ENCODE measurements at places on chromosomes 16 and 17.

GRCh38 chr17:78736526-78737079 is 45.5 kb downstream of the CYTH1 start:
- no peak for DNase-seq

GRCh38 chr16:63904930-63905329 is 1216.9 kb downstream of the CDH11 start:
- no peak for DNase-seq

GRCh38 chr17:35074711-35075707 is 11.5 kb upstream of the RFFL start:
- DNase-seq: no peak

- no peak for DNase-seq
Observed at GRCh38 chr16:26394409-26394808, 672.3 kb upstream of the C16orf82 start.

DNA sequence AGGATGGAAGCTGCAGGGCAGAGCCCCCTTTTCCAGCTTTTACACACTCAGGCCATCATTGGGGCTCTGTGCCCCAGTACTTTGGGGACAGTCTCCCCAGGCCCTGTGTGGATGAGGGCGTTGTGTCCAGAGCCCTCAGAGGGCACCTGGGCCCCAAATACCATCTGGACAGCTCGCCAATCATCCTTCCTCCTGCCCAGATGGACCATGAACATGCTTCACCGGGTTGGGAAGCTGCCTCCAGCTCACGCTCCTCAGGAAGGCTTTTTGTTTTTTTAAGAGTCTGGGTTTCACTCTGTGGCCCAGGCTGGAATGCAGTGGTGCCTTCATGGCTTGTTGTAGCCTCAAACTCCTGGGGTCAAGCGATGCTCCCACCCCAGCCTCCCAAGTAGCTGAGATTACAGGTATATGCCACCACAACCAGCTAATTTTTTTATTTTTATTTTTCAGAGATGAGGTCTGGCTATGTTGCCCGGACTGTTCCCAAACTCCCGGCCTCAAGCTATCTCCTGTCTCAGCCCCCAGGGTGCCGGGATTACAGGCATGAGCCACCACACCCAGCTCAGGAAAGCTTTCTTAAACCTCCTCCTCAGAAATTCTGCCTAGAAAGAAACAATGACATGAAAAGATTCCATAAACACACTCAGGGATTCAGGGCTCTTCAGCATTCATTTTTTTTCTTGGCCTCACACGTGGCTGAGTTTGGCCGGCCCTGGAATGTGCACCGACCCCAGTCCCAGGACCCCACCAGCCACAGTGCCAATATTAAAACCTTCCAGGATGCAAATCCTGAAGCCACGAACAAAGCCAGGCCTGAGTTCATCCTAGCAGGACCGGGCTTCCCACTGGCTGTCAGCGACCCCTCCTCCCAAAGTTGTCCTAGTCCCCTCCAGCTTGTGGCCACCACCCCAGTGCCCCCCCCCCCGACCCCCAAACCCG is 27.4 kb upstream of the ZNF423 start:
- no peak for DNase-seq

DNA sequence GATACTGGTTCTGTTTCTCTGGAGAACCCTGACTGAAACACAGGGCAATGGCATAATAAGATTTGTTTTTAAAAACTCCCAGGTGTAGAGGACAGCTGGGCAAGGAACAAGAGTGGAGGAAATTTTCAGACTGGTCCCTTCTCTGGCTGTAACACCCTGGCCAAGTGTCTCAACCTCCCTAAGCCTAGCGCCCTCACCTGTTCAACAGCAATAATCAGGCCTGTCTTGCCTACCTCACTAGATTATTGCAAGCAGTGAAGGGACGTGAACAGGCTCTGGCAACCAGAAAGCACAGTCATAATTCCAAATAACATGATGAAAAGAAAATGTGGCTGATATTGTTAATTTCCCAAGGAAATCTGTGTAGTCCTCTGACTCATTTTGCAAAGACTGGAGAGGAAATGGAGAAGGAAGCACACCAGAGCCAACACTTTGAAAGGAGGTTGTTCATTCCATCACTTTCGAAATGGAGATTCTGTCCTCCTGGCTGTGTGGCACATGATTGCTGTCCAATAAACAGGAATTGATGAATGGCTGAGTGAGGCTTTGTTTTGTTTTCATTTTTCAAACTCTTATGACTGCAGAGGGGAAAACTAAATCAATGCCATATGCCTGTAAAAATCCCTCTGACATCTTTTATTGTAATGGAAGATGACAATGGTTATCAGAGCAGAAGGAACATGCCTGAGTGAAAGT is 87.5 kb upstream of the HLF start:
- DNase-seq: no peak

GRCh38 chr16:66660422-66661209 is 35.9 kb downstream of the CMTM4 start:
- DNase-seq: peak; percentile 8

DNA sequence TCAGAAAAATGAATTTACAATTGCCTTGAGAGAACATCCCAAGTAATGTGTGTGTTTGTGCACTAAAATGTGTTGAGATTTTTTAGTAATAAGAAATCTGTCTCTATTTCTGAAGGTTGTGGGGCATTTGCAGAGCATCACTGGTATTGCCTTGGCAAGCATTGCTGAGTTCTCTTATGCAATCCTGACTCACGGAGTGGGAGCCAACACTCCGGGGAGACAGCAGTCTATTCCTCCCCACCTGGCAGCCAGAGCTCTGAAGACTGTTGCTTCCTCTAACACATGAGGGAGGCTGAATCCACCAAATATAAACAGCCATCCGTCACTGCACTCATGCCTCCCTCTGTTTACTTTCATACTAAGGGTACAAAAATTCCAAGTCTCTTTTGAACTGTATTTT is 10.6 kb downstream of the CNTD1 start:
- DNase-seq: no peak

GRCh38 chr17:70804161-70804560 is 634.8 kb downstream of the KCNJ2 start:
- no peak for DNase-seq

- DNase-seq: no peak
Observed at GRCh38 chr17:81471818-81472456, 40.7 kb downstream of the ACTG1 start.

GRCh38 chr17:11561281-11561680 is 37.0 kb upstream of the DNAH9 start:
- DNase-seq: no peak

GRCh38 chr16:53511403-53512280 is 8.6 kb upstream of the AKTIP start:
- no peak for DNase-seq

- no peak for DNase-seq
Observed at GRCh38 chr16:86242244-86243122, 267.8 kb upstream of the FOXF1 start.

GRCh38 chr17:28331891-28332420 is 3.3 kb downstream of the IFT20 start:
- DNase-seq: no peak

GRCh38 chr17:12328204-12328603 is 307.5 kb downstream of the MAP2K4 start:
- DNase-seq: no peak

DNA sequence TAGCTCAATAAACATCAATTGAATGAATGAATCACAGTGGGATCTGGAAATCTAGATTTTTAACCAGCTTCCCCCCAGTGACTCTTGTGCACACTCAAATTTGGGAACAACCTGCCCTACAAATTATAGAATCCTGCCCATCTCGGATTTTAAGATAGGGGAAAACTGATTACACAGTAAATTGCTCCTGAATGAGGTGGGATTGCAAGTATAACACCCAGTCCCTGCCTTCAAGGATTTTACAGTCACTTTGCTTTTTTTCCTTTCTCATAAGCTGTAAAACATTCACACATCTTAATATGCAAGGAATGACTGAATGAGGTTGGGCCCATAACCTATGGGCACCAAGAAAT is 48.5 kb downstream of the TEKT5 start:
- no peak for DNase-seq

DNA sequence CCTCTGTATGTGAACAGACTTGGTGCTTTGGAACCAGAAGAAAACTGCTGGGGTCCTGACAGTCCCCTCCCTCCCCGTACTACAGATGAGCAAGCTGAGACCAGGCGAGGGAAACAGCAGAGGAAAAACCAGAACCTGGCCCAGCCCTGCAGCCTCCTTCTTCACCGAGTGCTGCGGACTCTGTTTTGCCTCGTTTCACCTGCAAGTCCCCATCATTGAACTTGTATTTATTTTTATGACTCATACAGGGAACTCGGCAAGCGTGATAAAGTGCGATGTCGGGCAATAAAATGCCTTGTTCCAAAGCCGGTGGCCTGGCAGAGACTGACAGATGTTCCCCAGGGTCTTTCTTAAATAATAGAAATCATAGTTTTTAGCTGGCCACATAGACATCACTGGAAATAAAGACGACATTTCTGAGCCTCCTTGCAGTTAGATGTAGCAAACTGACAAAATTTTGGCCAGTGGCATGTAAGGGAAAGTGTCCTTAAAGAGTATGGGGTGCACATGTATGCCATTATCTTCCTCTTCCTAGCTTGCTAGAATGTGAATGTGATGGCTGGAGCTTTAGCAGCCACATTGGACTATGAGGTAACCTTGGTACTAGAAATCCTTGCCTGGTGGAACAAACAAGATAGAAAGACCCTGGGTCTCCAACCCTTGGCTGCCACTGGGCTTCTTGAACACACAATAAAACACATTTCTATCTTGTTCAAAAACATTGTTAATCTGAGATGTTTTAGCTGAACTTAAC is 128.6 kb downstream of the IRF8 start:
- DNase-seq: no peak

DNA sequence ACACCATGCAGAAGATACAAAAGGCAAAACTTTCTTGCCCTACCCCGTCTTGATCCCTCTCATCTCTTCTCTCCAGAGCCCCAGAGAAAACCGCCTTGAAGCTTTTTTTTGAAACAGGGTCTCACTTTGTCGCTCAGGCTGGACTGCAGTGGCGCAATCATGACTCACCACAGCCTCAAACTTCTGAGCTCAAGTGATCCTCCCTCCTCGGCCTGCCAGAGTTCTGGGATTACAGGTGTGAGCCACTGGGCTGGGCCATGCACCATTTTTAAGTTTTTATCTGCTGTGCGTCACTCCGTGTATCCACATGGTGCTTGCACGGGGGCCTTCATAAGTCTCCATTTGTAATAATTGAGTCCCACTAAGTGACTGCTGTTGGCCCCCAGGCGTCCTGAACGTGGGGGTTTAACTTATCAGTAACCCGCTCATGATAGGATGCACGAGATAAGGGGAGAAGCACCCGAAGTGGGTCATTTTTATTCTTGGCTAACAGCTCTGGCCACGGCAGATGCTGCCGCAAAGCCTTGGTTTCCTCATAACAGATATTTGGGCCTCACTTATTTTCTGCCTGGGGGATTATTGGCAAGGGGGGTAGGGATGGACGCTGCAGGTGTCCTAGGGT is 8.6 kb downstream of the DNAH17 start:
- no peak for DNase-seq

DNA sequence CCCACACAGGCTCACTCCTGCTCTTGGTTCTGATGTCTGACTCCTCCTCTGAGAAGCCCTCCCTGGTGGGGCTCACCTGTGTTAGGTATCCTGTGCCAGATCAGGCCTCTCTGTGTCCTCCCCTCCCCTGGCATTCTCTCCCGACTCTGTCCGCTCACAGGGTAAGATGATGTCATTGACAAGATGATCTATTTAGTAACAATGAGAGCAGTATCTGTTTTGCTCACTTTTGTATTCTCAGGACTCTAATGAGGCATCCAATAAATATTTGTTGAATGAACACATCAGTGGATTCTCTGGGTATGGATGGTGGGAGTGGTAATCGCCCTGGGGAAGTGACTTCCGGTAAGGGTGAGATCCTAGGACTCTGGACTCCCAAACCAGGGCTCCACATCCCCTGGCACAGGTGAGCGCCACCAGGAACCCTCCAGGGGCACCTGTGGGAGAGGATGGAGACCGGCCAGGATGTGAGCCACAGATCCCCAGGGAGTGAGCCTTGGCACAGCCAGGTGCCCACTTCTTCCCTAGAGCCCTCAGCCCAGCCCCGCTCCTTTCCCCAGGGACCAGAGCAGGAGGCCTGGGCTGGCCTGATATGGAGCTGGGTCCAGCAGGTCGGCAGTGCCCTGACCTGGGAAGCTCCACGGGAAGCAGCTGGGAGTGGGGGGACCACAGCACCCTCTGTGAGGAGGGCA is 5.4 kb upstream of the HAP1 start:
- DNase-seq: no peak

DNA sequence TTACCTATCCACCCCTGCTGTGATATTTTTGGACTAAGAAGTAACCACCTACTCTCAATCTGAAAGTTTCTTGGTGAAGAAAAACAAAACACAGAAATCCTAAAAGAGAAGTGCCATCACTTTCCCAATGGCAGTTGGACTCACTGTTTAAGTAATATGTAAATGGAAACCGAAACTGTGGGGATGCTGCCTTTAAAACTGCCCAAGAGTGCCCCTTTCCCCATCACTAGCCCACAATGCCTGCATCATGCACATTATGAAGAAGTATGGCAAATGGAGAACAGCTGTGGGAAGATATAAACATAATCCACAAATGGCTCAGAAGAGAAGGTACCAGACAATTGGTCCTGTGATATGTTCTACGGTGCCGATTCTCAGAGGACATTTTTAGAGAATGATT is 33.5 kb upstream of the SLC6A2 start:
- no peak for DNase-seq

DNA sequence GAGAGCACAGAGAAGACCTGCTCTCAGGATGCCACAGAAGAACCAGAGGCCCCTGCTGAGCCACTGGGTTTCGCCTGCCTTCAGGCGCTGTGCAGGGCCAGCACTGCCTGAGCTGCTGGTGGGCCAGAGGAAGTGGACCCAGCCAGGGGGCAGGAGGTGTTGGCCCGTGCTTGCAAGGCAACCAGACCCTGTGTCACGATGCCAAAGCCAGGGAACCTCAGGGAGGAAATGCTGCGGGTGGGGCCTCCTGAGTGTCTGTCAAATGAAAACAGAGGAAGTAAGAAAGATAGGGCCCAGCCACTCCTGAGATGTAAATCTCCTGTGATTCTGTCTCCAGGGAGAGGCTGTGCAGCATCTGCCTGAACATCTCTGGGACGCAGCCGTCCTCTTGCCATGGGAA is 58.1 kb upstream of the ADORA2B start:
- DNase-seq: no peak

DNA sequence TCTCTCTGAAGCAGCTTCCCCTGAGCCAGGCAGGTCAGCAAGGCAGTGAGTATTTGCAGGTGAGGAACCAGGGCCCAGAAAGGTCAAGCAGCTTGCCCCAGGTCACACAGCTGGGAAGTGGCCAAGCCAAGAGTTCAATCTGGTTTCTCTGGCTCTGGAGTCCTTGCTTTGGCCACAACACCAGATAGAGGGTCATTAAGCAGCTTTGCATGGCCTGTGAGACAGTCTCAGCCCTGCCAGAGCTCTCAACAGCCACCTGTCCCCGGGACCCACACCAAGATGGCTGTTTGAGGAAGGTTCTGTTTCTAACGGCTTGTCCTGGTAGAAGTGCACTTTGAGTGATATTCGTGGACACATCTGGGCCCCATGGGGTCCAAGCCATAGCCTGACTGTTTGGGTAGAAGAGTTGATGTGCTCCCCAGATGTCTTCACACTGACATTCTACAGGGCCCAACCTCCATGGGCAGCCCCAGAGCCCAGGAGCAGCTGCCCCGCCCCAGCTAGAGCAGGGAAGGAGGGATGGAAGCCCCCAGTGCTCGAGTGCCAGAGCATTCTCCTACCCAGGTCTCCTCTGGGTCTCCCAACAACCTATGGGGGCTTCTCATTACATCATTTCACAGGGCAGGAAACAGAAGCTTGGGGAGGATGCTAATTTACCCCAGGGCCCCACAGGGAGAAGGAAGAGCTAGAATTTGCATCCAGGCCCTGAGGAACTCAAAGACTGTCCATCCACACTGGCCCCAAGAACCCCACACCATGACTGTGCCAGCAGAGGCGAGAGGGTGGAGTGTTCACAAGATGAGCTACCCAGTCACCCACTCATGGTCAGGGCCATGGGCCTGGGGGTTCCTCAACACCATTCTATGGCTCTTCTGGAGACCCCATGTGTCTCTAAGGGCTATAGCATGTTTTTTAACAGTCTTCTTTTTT is 107.3 kb upstream of the CDH5 start:
- no peak for DNase-seq

All from NCI-H1417 treated with DMSO at 0.1 percent for 48 hours (cell line).